ENCODE measurements at places on chromosomes 11 and 22.

DNA sequence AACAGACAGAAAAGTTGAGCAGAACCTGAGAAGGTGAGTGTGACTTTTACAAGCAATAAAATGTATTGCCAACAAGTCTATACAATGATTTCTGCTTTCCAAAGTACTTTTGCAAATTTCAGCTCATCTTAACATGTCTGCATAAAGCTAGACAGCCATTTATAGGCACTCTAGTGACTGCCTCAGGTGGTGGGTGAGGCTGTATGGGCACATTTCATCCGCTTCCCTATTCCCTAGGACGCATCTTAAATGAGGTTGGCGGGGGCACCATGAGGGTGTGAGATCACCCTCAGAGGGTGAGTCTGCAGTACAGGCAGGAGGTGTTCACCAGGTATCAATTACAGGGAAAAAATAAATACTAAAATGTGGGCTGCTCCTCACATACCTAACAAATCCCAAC, 110.1 kb downstream of the ETS1 start:
- DNase-seq = no peak

GRCh38 chr22:23832226-23833016, 6.4 kb downstream of the DERL3 start:
- no peak for DNase-seq

- peak; percentile 88 for DNase-seq
Measured at GRCh38 chr11:72040491-72041363, 39.6 kb downstream of the NUMA1 start.

- DNase-seq = no peak
Measured at GRCh38 chr22:49775191-49775866, 52.3 kb downstream of the BRD1 start.

GRCh38 chr22:34354071-34354817, 434.0 kb upstream of the LARGE1 start:
- DNase-seq = no peak

DNA sequence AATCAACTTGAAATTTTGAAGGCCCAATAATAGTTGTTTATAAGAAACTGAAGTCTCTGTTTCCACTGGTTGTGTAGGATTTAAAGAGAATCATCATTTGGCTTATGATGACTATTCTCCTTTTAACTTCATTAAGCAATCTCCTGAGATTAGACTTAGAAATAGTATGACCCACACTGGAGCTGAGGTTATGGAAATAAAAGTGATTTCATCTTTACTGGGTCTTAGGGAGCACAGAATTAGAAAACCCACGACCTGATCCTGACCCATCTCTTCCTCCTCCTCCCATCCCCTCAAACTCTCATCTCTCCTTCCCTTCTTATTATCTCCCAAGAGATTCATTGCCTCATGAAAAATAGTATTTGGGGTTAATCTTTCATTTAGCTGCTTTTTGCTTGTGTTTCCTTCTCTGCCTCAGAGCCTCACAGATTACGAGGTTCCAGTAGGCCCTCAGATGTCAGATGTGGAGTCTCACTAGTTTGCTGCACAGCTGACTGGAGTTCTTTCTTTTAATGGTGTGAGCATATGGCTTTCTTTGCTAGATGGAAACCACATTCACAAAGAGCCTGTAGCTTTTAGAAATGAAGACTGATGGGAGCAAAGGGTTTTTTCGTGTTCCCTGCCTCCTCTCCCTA, 85.0 kb downstream of the ALX4 start:
- no peak for DNase-seq

- no peak for DNase-seq
Measured at GRCh38 chr11:119427279-119427678, 4.3 kb upstream of the THY1 start.

GRCh38 chr11:127066401-127067090, 66.0 kb upstream of the KIRREL3 start:
- DNase-seq = no peak

DNA sequence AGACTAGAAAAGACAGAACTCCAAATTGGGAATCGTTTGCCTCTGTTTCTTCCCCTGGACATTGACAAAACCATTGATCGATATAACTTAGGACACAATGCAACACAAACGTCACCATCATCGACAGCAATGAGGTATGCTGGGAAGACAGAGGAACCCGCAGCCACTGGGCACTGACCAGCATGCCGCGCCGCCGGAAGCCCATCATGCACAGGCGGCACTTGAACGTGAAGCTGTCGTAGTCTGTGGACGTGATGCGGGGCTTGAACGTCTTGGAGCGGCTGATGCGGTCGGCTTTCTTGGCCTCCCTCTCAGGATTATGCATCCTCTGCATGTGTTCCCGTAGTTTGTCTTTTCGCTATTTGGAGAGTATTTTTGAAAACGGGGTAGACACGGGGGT, 23.0 kb upstream of the NFRKB start:
- no peak for DNase-seq

- DNase-seq = no peak
Measured at GRCh38 chr11:106581399-106581798, 436.9 kb downstream of the GUCY1A2 start.

DNA sequence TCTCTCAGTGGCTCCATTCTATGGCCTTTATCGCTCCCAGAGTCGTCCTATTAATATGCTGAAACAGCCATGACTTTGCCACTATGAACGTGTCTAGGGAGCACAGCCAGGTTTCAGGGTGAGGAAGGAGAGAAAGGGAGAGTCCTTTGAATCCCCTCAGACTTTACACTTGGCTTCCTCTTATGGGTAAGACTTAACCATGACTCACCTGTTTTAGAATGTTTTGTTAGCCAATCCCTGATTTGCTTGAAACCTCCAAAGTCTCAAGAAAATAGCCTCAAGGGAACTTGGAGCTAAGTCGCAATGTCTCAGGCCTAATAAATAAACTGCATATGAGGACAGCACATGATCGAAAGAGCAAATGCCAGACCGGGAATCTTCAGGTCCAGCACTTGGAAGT, 131.2 kb upstream of the RCN1 start:
- DNase-seq = no peak

DNA sequence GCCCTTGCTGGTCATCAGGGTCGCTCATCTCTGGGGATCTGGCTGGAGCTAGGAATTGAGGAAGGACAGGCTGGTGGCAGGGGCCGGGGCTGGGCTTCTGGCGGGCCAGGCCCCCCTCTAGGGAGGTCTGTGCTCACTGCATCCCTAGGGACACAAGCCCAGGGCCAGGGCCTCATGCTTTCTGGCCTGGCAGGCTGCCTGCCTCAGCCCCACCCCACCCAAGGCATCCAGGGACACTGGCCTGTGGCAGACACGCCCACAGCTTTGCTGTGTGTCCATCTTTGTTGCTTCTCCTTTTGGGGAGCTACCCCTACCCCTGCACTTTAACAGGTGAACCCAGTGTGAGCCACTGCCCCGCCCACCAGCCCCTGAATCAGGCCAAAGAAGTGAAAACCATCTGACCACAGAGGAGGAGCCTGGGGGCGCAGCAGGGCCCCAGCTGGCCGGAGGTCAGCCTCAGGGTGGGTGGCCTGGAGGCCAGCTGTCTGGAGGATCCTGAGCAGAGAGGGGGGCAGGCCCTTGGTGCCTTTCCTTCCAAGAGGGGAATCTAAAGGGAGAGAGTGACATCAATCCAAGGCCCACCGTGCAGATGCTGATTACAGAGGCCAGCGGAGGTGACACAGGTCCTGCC, 26.8 kb upstream of the CELSR1 start:
- DNase-seq = no peak

DNA sequence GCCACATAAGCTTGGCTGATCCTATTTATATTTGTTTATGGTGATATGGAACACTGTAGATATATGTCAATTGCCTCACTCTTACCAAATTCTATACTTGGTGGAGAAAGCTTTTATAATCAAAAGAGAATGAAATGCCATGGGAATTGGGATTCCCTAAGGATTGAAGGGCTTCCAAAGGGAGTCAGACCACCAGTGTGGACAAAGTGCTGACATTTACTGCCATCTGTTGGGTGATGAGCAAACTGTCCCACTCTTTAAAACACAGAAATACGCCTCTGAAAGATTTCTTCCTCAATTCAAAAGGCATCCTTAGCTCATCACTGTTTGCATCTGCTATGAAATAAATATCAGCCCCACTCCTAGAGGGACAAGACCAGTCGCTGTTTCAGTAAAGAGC, 7.1 kb downstream of the SLC1A2 start:
- no peak for DNase-seq

GRCh38 chr22:18987765-18988164, 51.7 kb upstream of the PRODH start:
- DNase-seq = no peak

- peak; percentile 63 for DNase-seq
Measured at GRCh38 chr11:111387363-111387762, 8.3 kb upstream of the POU2AF1 start.

GRCh38 chr11:7508087-7508486, 5.7 kb upstream of the PPFIBP2 start:
- no peak for DNase-seq

GRCh38 chr22:20552443-20553401, 45.3 kb downstream of the MED15 start:
- DNase-seq = no peak

- no peak for DNase-seq
Measured at GRCh38 chr11:19244621-19245020, 3.9 kb upstream of the E2F8 start.

DNA sequence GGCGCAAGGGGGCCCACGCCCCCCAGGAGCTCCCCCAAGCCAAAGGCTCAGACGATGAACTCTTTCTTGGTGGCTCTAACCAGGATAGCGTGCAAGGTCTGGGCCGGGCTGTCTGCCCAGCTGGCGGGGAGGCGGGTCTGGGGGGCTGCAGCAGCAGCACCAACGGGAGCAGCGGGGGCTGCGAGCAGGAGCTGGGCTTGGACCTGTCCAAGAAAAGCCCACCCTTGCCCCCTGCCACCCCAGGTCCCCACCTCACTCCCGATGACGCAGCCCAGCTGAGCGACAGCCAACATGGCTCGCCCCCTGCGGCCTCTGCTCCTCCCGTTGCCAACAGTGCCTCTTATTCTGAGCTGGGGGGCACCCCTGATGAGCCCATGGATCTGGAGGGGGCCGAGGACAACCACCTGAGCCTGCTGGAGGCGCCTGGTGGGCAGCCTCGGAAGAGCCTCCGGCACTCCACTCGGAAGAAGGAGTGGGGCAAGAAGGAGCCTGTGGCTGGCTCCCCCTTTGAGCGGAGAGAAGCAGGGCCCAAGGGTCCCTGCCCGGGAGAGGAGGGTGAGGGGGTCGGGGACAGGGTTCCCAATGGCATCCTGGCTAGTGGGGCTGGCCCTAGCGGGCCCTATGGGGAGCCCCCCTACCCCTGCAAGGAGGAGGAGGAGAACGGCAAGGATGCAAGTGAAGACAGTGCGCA, 21.6 kb upstream of the TMEM191C start:
- DNase-seq = no peak

- no peak for DNase-seq
Measured at GRCh38 chr11:532527-532985, 2.8 kb downstream of the HRAS start.

GRCh38 chr11:45895553-45896259, 10.3 kb downstream of the MAPK8IP1 start:
- no peak for DNase-seq

DNA sequence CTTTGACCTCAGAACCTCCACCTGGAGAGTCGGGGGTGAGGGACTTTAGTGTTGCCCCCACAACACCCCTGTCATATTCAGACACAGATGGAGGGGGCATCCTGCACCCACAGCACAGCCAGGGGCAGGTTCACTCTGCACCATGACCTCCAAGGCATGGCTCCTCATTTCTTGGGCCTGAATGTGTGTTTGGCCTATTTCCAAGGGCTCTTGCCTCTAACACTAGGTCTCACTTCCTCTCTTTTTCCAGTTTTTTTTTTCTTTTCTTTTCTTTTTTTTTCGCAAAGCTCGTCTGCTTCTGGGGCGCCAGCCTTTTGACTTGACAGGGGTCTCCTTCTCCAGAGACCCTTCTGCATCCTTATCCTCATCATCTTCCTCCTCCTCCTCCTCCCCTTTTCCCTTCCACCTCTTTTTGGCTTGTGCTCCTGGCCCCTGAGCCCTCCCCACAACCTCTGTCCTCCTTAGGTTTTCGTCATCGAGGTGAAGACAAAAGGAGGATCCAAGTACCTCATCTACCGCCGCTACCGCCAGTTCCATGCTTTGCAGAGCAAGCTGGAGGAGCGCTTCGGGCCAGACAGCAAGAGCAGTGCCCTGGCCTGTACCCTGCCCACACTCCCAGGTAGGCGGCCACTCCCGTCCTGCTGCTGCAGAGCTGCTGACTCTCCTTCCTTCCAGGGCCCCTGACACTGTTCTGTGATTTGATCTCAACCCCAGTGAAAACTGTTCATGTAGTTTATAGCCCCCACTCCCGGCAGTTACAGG, 3.8 kb downstream of the NCF4 start:
- DNase-seq = no peak

GRCh38 chr22:20019661-20020532, 1.0 kb upstream of the TANGO2 start:
- DNase-seq = no peak

DNA sequence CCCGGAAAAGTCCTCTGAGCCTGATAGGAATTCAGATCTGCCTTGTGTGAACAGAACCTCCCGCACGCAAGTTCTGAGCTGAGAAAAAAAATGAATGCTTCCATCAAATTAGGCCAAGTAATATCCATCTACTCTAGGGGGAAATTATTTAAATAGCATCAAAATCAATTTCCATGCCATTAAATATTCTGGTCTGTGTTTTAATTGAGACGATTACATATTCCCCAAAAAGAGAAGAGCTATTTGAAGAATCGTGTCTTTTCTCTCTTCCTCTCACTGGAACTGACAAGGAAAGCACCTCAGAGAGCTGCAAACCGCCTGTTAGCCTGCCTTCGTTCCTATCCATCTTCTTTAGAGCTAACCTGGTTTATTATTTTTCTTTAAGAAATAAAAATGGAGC, 96.0 kb downstream of the SEZ6L start:
- DNase-seq = no peak

GRCh38 chr11:109847621-109848020, 245.6 kb upstream of the ZC3H12C start:
- no peak for DNase-seq

DNA sequence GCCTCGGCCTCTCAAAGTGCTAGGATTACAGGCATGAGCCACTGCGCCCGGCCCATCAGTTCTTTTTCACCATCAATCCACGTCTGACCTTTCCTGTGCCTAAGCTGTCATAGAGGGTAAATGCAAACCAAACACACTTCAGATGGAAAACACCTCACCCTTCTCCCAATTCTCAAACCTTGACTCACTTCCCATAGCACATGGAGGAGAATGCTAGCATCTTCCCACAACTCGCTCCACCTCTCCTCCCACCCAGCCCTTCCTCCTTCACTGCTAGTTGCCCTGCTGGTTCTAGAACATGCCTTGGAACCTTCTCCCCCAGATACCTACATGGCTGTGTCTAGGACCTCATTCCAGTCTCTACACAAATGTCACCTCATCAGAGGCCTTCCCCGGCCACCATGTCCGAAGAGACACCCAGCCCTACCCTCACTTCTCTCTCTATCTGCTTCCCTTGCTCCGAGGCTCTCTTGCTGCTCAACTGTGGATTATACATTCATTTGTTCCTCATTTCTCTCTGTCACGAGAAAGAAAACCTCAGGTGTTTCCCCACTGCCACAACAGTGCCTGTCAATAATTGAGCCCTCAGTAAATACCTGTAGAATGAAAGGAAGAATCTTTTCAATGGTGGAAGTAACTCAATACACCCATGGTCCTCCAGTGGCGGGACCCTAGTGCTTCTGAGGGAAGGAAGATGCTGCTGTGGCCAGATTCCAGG, 21.3 kb upstream of the NCF4 start:
- DNase-seq = no peak

GRCh38 chr11:469684-470560, 19.8 kb downstream of the PTDSS2 start:
- DNase-seq = no peak
